Stimulated activated CD4-positive, alpha-beta T cell treated with anti-CD3 and anti-CD28 coated beads, Interleukin-4, amount 100 ng/mL, for 1 hour (primary cell): ENCODE measurements at places on chromosomes 7 and 10.
A peak's percentile ranks its signal among the peaks of the same experiment; 100 is the strongest.

GRCh38 chr7:133797818-133798520 is 329.2 kb upstream of the LRGUK start:
- DNase-seq = no peak

GRCh38 chr7:99255463-99255862 is 17.2 kb upstream of the MYH16 start:
- DNase-seq = no peak

DNA sequence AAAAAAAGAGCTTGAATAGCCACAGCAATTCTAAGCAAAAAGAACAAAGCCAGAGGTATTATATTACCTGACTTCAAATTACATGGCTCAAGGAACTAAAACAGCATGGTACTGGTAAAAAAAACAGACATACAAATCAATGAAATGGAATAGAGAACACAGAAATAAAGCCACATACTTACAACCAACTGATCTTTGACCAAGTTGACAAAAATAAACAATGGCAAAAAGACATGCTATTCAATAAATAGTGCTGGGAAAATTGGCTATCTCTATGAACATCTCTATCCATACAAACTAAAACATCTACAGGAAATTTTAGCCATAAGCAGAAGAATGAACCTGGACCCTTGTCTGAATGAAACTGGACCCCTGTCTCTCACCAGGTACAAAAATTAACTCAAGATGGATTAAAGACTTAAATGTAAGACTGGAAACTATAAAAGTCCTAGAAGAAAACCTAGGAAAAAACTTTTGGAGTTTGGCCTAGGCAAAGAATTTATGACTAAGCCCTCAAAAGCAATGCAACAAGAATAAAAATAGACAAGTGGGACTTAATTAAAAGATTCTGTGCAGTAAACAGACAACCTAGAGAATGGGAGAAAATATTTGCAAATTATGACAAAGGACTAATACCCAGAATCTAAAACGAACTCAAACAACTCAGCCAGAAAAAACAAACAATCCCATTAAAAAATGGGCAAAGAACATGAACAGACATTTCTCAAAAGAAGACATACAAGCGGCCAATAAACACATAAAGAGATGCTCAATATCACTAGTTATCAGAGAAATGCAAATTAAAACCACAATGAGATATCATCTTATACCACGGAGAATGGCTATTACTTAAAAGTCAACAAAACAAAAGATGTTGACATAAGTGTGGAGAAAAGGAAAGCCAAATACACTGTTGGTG is 72.8 kb upstream of the DDC start:
- DNase-seq = no peak

DNA sequence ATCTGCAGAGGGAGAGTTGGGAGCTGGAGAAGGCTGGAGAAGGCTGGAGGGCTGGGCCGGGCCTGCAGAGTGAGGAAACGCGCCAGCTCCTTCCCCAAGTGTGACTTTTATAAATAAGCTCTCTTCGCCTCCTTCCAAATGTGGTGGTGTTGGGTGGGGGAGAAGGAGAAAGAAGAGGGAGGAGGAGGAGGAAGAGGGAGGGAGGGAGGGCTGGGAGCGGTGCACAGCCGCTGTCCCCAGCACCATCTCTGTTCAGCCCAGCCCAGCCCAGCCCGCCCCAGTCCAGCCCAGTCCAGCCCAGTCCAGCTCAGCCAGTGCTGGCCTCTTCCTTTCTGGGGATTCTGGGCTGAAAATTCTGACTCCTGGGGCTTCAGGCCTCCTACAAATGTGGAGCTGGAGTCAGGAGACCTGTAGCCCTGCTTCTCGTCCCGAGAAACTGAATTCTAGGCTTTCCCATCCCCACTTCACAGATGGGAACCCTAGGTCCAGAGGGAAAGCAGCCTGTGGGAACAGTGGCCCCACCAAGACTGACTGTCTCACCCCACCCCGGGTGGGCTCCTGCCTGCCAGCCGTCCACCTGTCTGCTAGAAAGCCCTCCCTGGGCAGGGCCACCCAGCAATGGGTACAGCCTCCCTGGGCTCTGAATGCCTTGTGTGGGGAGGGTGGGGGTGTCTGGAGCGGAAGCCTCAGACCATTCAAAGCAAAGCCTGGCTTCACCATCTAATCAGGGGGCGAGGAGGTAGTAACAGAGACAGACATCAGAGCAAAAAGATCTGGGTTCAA is 2.3 kb downstream of the STX1A start:
- DNase-seq = no peak

DNA sequence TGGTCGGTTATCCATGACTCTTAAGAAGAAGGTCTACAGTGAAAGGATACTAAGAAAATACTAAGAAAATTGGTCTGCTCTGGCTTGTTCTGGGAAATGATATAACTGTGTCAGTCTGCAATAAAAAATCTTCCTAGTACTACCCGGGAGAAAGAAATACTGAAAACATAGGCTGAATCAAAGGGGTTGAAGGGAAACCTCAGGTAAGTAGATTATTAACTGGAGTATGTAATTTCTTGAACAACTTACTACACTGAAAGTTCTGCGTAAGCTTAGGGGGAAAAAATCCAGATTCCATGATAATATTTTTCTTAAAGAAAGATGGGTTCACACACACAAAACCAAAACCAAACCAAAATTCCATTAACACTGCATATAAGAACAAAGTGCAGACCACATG is 143.3 kb downstream of the KMT2E start:
- no peak for DNase-seq

GRCh38 chr7:116569737-116570136 is 44.9 kb downstream of the CAV1 start:
- no peak for DNase-seq

GRCh38 chr7:38215115-38215514 is 37.1 kb downstream of the STARD3NL start:
- no peak for DNase-seq

GRCh38 chr10:132059760-132060508 is 5.8 kb upstream of the JAKMIP3 start:
- DNase-seq = no peak

- peak; percentile 8 for DNase-seq
Measured at GRCh38 chr7:42869131-42870020, 42.5 kb downstream of the C7orf25 start.

GRCh38 chr10:131982185-131982756 is 548 bp upstream of the BNIP3 start:
- no peak for DNase-seq

- DNase-seq = no peak
Measured at GRCh38 chr10:96188421-96188820, 58.3 kb downstream of the ZNF518A start.

DNA sequence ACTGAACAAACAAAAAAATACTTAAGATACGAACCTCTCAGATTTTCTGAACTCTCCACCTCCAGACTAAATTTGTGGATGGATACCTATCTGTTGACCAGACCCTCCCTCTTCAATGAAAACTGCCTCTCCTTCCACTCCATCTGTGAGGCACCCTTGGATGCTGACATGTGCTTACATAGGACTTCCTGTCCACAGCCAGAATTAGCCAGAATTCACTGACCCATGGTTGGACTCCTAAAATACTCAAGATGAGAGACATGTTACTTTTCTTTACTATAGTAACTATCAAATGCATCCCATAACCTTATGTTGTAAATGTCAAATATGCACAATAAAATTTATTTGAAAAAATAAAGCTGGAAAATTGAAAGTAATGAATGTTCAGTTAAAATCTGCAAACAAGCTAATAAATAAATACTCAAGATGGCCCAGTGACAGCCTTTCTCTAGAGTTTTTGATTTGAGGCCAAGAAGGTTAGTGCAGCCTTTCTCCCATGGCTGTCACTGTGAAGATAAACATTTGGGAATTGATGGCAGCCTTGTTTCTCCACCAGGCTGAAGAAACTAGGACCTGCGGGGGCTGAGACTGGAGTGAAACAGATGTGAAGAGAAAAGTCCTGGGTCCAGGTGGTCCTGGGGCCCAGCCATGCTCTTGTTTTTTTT is 287.0 kb downstream of the ZEB1 start:
- DNase-seq = no peak

GRCh38 chr10:127346604-127347003 is 150.2 kb upstream of the INSYN2A start:
- no peak for DNase-seq

DNA sequence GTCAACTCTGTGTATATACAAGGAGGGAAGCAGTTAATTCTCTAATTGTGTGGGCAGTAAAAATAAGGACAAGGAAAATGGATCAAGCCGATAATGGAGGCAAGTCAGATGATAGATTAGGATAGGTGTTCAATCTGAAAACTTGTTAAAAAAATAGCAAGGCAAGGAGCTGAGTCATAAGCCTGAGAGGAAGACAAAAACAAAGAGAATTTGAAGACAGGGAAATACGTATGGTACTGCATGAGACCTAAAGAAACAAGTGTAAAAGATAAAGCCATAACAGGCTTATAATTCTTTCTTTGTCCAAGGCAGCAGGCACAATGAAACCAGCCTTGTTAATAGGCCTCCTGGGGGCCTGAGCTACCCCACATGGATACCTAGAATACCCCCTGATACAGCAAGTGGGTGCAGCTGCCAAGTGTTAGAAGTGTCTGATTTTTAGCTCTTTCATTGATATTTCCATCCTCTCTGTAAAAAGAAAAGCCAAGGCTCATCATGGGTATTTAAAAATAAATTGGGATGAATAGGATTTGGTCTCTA is 1570.6 kb upstream of the LRRTM3 start:
- DNase-seq = no peak

DNA sequence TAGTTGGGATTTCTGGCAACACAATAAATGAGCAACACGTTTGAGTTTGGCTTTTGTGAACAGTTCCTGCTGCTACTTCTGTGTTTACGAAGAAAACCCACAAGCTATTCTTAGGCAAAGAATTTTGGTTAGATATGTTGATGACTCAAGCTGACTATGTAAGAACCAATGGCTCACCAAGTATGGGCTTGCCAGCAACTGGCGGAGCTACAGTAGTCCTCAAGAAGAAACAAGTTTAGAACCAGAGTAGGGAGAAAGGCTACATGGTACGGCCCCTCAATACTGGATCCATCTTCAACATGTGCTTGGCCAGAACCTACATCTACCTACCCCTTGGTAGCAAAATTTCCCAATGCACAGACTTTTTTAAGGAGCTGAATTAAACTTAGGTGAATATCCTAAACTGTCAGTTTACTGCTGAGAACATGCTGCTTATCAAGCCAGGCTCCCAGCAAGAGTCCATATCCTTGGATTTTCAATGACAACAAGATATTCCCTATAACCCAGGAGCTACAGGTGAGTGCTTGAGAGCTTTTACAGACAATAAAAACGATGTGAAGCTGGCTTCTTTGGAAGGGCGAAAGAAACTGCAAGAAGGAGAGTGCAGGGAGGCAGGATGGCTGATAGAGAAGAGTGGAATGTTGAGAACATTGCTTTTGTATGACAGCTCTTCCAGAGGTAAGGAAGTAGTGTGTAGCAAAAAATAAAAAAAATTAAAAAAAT is 74.3 kb upstream of the ASAH2 start:
- DNase-seq = no peak

GRCh38 chr10:69853064-69853463 is 51.4 kb downstream of the COL13A1 start:
- DNase-seq = no peak

DNA sequence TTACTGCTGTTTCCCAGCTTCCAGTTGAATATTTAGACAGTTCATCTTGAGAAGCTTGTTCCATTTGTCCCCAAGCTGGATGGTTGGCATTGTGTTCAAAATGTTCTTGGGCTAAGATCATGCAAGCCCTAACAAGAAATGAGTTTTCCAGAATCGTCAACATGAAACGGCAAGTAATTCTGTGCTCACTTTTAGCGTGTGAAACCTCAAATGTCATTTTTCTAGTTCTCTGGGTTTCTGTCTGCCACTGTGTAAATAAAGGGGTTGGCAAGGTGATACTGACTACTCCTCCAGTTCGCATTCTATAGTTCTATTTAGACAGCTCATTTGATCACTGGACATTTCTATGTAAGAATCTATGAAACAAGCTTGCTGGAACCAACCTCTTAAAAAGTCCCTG is 194.0 kb downstream of the AHR start:
- DNase-seq = no peak

DNA sequence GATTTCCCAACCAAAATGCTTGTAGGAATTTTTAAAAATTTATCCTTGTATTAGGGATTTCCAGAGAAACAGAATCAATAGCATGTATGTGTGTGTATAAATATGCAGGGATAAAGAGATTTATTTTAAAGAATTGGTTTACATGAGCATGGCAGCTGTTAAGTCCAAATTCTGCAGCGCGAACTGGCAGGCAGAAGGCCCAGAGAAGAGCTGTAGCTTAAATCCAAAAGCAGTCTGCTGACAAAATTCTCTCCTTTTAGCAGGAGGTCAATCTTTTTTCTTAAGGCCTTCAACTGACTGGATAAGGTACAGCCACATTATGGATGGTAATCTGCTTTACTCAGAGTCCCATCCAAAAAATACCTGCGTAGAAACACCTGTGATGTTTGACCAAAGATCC is 42.0 kb downstream of the PRR15 start:
- DNase-seq = no peak

- no peak for DNase-seq
Measured at GRCh38 chr7:108057951-108058481, 55.1 kb upstream of the LAMB1 start.

GRCh38 chr10:42753126-42753506 is 29.5 kb upstream of the BMS1 start:
- peak; percentile 79 for DNase-seq

DNA sequence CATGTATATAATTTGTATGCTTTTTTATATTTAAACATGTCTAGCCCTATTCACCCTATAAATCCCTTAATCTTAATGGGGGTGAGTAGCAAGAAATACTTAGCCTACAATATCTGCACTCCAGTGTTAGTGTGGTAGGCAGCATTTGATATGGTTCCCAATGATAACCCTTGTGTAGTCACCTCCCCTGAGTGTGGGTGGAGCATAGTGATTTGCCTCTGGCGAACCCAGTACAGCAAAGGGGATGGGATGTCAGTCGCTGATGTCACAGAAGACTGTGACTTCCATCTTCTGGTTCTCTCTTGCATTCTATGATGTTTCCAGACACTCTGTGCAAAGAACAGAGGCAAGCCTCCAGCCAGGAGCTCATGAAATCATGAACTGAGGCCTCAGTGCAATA is 211.2 kb downstream of the CRPPA start:
- DNase-seq = no peak

GRCh38 chr10:99285881-99286280 is 43.3 kb upstream of the CNNM1 start:
- DNase-seq = no peak

DNA sequence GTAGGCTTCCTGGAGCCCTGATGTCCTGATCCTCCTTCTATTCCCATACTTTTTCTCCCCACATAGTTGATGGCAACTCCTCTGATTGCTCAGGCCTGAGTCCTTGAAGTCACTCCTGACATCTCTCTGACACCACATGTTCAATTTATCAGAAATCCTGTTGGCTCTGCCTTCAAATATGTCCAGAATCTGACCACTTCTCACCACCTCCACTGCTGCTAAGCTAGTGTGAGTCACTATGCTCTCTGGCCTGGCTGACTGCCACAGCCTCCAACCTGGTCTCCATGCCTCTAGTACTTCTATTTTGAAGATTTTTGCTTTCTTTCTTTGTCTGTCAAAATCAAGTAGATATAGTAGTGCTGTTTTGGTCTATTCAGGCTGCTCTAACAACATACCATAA is 53.0 kb downstream of the TMEM229A start:
- no peak for DNase-seq
